NB4 (cell line): ENCODE measurements at places on chromosomes 4 and X.

DNA sequence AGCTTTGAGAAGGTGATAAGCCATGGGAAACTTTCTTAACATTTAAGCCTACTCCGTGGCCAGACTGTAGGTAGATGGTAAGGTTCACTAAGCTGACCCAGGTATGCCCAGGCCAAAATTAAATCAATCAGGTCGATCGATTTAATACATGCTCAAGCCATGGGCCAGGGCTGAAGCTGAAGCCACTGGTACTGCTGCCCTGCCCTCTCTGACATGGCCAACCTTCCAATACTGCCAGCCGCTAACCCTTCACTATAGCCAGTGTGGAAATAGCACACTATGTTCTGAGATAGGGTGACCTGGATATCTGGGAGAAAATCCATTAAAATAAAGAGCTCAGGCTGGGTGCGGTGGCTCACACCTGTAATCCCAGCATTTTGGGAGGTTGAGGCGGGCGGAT lies 31.6 kb downstream of the TSC22D3 start:
- DNase-seq: no peak

- peak; percentile 60 for DNase-seq
These were observed 378.4 kb downstream of the ANKRD50 start for GRCh38 chr4:124334119-124334518.

GRCh38 chrX:108292053-108292452 lies 146.2 kb downstream of the COL4A6 start:
- DNase-seq: no peak

GRCh38 chr4:169253113-169253671 lies 17.6 kb downstream of the SH3RF1 start:
- DNase-seq: no peak
